Stimulated activated CD4-positive, alpha-beta T cell treated with anti-CD3 and anti-CD28 coated beads, TNF-alpha, amount 100 ng/mL, for 4 hours (primary cell): ENCODE measurements at places on chromosomes 2 and 18.

DNA sequence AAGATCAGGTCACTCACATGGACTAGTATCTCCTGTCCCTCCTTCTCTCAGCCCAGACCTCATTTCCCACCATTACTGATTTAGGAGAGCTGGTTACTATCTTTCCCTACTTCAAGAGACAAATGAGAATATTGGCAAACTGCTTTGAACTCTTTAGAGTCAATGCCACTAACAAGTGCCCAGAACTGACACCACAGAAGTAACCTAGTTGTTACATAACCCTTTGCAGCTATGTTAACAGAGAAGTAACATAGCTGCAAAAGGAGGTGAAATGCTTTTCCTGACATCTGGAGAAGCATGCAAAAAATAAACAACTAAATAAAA lies 30.0 kb downstream of the TGFA start:
- no peak for DNase-seq

DNA sequence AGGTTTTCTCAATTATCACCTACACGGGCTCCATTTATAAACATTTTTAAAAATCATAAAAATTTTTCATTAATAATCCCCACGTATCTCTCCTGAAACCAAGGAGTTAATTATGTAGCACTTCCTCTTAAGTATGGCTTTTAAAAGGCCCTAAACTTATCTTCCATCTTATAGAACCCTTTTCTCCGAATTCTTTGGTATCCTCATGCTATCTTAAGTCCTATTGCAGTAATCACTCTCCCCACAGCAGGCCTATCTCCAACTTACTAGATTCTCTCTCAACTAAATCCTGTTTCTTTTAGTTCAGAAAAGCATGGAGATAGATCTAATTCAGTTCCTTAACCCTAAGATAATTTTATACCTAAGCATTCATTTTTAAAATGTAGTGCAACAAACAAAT lies 26.2 kb downstream of the RPRD1A start:
- DNase-seq = no peak

DNA sequence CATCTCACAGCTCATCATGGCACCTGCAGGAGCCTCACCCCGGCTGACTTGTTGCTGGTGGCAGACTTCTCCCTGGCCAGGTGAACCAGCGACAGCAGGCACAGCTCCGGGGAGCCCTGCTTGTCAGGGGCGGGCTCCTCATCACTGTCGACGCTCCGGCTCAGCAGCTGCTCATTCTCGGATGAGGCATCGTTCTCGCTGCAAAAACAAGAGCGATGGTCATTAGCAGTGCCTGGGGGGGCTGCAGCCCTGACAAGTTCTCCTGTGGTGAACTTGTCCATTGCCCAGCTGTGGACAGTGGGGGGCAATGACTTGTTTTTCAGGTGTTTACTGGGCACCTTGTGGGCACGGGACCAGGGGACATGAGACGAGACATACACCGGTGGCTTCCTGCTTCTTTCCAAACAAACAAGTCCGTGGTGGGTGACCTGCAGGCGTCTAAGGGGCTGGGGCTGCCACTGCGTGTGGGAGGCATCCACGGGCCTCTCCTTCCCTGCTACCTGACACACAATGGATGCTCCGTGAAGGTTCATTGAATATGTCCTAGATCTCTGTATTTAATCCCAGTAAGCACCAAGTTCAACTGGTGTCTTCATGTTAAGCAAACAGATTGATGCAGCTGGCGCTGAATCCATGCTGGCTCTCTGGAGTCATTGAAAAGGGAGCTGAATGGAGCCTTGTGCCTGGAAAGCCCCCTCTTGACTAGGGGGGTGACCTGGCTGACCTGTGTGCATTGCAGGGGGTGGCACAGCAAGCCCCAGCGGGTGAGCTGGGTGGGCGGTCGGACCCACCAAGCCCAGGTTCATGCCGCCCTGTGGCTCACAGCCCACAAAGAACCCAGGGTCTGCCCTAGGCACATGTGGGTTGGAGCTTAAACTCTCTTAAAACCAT lies 81.0 kb downstream of the EDAR start:
- DNase-seq = no peak

DNA sequence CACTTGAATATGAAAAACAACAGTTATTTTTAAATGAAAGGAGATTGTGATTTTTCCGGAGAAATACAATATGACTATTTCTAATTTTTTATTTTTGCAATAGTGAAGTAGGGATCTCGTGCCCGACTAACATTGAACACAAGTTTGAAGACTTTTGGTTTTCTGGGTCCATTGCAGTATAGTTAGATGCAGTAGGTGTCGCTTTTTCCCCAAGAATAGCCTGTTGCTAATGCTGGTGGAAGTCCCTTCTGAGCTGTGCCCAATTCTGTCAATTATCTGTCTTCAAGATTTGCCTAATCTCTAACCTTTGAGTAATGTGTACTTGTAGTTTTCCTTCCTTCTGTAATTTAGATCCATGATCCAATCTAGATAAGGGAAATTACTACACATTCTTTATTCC lies 36.5 kb downstream of the SEMA4F start:
- DNase-seq = no peak

DNA sequence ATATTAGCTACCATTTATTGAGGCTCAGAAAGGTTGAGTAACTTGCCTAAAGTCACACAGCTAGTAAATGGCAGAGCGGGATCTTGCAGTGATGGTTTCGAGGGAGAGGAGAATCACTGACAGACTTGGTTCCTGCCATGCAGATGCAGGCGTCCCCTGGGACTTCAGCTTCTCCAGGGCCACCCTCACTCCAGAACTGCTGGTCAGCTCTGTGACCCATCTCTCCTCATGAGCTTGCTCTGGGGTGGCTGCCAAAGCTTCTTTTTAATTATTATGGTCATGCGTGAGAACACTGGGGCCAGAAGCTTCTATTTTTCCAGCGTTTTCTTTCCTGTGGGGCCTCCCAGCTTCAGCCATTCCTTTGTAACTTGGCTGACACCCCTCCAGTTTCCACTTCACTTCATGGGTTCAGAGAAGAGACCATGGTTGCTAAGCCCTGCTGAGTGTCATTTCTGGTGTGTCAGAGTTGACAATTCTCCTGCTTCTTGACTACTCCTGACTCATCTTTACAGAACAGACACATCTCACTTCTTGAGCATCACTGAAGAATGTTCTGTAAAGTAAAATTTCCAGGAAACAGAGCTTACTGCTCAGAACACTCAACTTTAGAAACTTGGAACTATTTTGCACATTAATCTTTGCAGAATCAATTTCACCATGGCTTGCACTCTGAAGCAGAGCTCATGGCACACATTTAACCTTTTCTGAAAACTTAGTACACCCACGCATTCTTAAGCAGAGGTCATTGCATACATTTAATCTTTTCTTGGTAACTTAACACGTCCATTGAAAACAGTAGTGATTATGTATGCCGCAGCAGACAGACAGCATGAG lies 70.4 kb downstream of the IL1R2 start:
- no peak for DNase-seq

DNA sequence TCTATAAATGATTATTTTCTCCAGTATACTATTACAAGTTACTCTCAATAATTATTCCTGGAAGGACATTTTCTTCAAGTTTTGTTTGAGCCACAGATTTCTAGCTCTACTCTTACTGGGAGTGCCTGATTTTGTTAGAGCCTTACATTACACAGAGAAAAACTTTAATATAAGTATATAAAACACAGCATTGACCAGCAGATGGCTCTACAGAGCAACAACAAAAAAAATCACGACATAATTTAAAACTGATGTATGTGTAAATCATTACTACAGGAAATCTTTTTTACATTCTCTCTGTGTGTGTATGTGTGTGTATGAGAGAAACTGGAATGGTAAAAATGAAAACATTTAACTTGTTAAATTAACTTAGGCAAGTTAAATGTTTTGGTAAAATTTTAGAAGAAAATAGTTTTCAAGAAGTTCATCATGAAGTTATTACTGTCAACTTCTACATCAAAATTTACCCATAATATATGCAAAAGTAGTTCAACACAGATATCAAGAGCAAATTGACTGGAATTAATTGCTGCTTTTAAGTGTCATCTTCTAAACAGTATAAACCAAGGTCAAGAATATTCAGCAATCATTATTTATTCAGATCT lies 103.3 kb downstream of the MDH1 start:
- DNase-seq = no peak
